A549 treated with DMSO at 1 μM for 4 hours (cell line): ENCODE measurements at places on chromosomes 16 and 17. TPM values are rescaled to one million over a fixed set of nuclear protein-coding genes. Genes with fewer than 3 reads are reported as not detected.

Gene C1QTNF8
- not detected in 5 replicates for total RNA-seq

Gene CCL14
- total RNA-seq = not detected in 5 replicates

Gene ABCA10
- total RNA-seq = 0.15 to 0.24 TPM (median 0.22 TPM) in 5 replicates

Gene TBX4
- total RNA-seq = 0.10 to 0.23 TPM (median 0.13 TPM) in 5 replicates

Gene C16orf74
- total RNA-seq = 12.2 to 16.5 TPM (median 15.1 TPM) in 5 replicates
